ENCODE measurements at places on chromosomes 2 and 18. TPM values are rescaled to one million over a fixed set of nuclear protein-coding genes. Genes with fewer than 3 reads are reported as not detected.

- no peak overlapping the region for H3K27ac ChIP-seq
- H3K27me3 ChIP-seq, result no peaks in the 10 kb centered on the region
- H3K36me3 ChIP-seq, result no peaks in the 10 kb centered on the region
- DNase-seq, result no peak
- H3K4me3 ChIP-seq, result no peak overlapping the region
These were observed 242.5 kb downstream of the MYCN start for GRCh38 chr2:16182841-16183240.

DNA sequence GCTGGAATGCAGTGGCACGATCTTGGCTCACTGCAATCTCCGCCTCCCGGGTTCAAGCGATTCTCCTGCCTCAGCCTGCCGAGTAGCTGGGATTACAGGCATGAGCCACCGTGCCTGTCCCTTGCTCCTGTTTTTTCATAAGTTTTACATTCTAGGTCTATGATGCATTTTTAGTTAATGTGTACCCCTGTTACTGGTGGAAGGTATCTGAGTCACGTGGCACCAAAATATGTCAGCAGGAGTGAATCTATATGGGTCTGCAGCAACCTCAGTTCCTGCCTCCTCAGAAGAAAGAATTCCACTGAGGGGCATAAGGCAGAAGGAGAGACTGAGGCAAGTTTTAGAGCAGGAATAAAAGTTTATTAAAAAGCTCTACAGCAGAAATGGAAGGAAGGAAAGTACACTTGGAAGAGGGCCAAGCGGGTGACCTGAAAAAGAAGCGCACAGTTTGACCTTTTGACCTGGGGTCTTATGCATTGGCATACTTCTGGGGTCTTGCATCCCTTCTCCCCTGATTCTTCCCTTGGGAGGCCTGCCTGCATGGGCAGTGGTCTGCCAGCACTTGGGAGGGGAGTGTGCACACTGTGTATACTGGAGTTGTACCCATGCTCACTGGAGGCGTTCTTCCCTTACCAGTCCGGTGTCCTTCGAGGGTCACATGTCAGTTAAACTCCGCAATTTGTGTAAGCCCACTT, 1.1 kb upstream of the MFSD2B start:
- no peaks in the 10 kb centered on the region for H3K36me3 ChIP-seq
- DNase-seq, result no peak
- H3K4me3 ChIP-seq, result no peak overlapping the region
- H3K27ac ChIP-seq, result peak overlapping the region; percentile 82
- no peaks in the 10 kb centered on the region for H3K4me1 ChIP-seq

DNA sequence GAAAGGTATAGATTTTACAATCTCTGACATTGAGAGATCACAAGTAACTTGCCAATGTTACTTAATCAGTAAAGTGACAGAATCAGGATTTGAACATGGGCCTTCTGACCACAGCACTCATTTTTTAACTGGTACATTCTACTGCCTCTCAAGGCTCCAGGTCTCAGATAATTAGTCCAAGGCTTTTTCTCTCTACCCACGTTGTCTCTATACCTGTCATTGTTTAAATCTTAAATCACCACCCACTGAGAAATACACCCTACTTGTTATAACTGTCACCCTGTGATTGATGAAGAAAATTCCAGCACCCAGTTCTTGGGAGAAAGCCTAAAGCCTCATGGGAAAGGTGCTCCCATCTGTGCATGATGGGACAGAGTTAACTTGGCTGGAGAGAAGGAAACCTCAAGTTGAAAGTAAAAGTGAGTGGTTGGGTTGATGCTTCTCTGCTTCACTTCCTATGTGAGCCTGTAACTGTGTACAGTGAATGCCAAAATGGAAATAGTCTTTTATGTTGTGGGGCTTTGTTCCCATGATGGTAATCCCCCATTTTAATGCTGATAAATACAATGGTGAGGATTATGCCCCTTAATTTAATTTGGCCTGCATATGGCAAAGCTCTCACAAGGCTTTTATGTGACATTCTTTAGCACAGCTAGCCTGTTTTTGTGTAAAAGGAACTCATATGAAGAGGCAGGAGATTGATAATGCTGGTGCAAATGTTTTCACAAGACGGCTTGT, 190.1 kb upstream of the SP5 start:
- no peaks in the 10 kb centered on the region for H3K36me3 ChIP-seq
- no peak for DNase-seq
- H3K27ac ChIP-seq, result no peak overlapping the region
- H3K27me3 ChIP-seq, result no peaks in the 10 kb centered on the region
- no peak overlapping the region for H3K4me3 ChIP-seq

GRCh38 chr18:50649821-50650220, 89.9 kb downstream of the MAPK4 start:
- H3K4me3 ChIP-seq, result no peak overlapping the region
- DNase-seq, result no peak
- no peaks in the 10 kb centered on the region for H3K36me3 ChIP-seq
- no peak overlapping the region for H3K27ac ChIP-seq
- H3K4me1 ChIP-seq, result no peaks in the 10 kb centered on the region
- H3K27me3 ChIP-seq, result no peaks in the 10 kb centered on the region

- peaks cover 20% of the 10 kb centered on the region for H3K27me3 ChIP-seq
- no peaks in the 10 kb centered on the region for H3K36me3 ChIP-seq
- no peak for DNase-seq
- H3K27ac ChIP-seq, result no peak overlapping the region
- H3K4me1 ChIP-seq, result peaks cover 9% of the 10 kb centered on the region
These were observed 5.4 kb upstream of the MTCL1 start for GRCh38 chr18:8699948-8700347.

The LRRC30 gene
- not detected for total RNA-seq

The OTOS gene
- total RNA-seq, result not detected

DNA sequence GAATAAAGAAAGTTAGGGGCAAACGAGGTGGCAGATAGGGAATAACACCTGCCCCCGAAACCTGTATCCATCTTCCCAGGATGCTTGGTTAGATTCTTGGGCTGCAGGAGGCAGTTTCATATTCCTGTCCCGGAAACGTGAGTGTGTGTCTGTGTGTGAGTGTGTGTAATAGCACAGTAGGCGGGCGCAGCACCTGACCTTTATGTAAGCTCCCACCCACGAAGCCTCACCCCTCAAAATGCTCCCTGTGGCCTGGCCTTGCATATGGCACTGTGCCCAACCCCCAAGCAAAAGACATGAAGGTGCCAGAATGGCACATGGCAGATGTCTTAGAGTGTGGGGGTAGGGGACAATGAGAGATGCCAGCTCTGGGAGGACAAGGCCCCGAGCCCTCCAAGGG, 48.9 kb downstream of the EFR3B start:
- H3K4me1 ChIP-seq, result no peaks in the 10 kb centered on the region
- no peak for DNase-seq
- no peak overlapping the region for H3K4me3 ChIP-seq
- no peaks in the 10 kb centered on the region for H3K27me3 ChIP-seq

The CGREF1 gene
- 3.5 TPM for total RNA-seq

The PKP4 gene
- 32.2 TPM for total RNA-seq

DNA sequence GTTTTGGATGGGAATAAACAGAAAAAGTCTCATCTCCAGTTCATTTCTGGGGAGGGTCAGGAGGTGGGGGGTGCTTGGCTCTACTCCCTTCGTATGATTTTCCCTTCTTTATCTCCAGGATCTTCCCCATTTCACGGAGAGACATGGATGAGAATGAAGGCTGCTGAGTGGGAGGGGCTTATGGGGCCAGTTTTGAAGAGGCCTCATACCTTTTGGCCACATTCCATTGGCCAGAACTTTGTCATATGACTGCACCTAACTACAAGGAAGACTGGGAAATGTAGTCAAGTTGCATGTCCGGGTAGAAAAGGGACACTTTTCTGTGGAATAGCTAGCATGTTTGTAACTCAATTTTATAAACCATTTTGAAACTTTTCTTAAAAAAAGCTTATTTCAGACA, 117.6 kb downstream of the NEDD4L start:
- no peak overlapping the region for H3K27ac ChIP-seq
- H3K36me3 ChIP-seq, result no peaks in the 10 kb centered on the region
- DNase-seq, result no peak
- H3K4me1 ChIP-seq, result no peaks in the 10 kb centered on the region

The MC2R gene
- not detected for total RNA-seq

DNA sequence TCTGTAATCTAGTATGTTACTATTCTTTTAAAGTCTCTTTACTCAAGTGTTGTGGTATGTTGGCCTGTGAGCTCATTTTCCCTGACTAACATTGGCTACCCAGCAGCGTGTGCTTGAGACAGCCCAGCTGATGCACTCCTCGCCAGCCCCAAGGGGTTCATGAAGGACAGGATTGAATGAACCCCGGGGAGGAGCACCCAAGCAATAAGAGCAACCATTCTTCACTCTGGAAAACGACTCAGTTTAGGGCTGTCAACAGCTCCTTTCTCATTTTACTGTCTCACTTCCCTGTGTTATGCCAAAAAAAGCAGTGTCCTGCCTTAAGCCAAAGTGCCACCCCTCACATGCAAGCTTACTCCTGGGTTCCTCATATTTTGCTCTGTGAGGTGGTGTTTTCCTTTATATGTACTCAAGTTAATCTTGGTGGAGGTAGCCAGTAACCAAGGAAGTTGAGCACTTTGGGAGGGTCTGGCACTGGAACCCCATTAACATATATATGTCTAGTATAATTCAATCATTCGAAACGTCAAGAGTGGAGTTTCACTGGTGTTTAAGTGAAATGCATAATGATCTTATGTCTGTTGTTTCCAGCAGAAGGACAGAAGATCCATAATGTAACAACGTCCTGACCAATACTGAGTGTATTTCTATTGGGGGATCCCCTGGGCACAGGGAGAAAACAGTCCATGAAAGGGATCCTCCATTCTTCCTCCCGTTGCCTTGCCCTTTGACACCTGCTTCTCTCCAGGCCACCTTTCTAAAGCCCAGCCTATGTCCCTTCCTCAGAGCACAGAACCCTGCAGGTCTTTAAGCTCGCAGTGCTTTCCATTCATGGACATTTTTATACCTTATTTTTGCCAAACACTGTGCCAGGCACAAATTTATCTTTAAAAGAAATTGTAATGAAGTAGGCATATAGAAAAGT, 43.2 kb downstream of the ATIC start:
- H3K27ac ChIP-seq, result no peak overlapping the region
- H3K27me3 ChIP-seq, result no peaks in the 10 kb centered on the region
- H3K4me1 ChIP-seq, result no peaks in the 10 kb centered on the region
- DNase-seq, result no peak
- no peaks in the 10 kb centered on the region for H3K36me3 ChIP-seq

DNA sequence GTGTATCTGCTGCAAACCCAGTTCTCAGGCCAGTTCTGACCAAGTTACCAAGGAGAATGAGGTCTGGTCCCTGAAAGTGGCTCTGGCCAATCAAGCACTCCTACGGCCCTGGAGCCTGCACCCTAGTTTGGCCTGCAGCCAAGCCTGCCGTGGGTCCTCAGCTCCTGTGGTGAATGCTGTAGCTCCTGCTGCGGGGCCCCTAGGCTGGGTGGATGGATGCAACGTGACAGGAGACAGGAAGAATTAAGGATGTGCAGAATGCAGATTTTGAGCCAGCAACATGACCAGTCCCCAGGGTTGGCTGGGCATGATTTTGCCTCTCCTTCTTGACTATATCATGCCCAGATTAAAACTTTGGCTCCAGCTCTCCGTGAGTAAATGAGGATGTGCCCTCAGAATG, 97.2 kb downstream of the SMAD7 start:
- no peak for DNase-seq
- H3K36me3 ChIP-seq, result no peaks in the 10 kb centered on the region
- no peaks in the 10 kb centered on the region for H3K27me3 ChIP-seq
- peaks cover 39% of the 10 kb centered on the region for H3K4me1 ChIP-seq

All from CD8-positive, alpha-beta memory T cell (primary cell).